ENCODE measurements at places on chromosomes 3 and 15.

DNA sequence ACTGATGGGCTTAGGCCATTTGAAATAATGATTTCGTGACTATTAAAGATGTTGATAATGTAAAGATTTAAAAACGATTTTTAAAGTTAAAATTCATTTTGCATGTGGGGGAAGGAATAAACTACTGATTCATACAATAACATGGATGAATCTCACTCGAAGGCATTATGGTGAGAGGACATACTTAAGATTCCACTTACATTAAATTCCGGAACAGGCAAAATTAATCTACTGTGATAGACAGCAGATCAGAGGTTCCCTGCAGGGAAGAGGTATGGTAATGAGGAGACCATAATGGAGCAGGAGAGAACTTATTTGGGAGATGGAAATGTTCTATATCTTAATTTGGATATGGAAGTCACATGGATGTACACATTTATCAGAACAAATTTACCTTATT lies 28.4 kb upstream of the RAB6B start:
- DNase-seq, result no peak

DNA sequence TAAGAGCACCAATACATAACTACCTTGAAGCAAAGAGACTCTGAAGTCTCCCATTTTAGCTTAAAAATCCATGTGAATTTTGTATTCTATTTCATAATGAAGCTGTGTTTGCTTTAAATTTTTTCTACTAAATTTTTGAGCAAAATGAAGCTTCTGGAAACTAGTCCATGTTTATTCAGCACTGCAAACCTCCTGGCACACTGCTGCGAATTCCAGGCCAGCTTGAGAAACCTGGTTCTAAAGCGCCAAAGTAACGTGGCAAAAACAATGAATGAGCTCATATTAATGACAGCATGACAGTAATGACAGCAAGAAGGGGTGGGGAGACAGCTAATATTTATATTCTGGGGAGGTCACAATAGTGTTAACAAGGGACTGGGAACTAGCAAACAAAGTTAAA lies 25.7 kb downstream of the CEP152 start:
- no peak for DNase-seq

- DNase-seq, result no peak
Measured at GRCh38 chr15:94021621-94022320, 209.6 kb upstream of the MCTP2 start.

DNA sequence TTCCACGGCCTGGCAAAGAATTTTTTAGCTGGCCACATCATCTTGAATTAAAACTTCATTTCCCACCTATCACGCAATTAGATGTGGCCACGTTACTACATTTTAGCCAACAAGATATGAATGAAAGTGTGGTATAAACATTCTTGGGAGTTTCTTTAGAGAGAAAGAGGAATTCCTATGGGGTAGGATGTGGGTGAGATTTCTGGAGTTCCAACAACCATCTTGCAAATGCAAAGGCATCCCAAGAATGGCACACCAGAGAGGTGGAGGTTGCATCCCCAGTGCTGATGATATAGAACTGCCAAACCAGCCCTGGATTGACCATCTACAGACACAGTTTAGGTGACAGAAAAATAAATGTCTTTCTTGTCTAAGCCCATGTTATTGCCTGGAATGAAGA lies 66.3 kb upstream of the AKAP13 start:
- no peak for DNase-seq

DNA sequence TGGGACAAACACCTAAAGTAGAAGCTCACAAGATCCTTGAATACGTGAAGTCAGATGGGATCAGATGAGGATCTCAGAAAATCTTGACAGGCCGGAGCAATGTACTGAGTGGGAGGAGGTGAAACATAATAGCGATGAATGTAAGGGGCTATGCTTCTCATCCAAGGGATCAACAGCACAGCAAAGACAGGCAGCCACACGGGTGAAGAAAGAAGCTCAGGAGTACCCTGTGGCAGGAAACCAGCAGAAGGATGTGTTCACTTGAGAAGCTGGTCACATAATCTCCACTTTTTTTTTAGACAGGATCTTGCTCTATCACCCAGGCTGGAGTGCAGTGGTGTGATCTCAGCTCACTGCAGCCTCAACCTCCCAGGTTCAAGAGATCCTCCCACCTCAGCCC lies 92.4 kb downstream of the MEGF11 start:
- DNase-seq, result no peak

- DNase-seq, result no peak
Measured at GRCh38 chr3:31161889-31162288, 267.4 kb upstream of the GADL1 start.

DNA sequence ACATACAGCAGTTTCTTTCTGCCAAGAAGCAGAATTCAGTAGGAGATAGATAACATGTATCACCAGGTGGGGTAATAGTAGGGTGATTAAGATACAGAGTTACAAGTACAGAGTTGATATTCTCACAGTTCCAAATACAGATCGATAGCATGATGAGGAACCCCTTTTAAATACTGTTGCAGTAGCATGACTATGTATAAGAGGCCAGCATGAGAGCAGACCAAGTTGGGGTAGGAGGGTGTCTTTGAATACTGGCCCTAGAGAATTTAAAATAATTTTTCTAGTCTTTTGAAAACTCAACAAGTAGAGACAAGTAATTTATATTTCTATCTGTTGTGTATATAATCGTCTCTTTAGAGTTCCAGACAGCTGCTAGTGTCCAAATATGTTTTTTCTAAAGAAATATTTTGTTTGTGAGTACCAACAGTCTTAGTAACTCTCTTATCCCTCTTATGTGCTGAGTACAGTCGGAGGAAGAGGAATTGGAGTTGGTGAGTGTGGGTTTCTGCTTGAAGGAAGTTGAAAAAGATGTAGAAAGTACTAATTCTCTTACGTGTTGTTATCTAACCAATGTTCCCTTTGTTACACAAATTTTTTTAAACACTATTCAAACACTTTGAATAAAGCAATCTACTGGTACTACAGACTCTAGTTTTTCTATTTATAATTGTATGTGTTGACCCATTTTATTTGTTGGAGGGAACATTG lies 30.2 kb downstream of the LYSMD4 start:
- DNase-seq, result no peak

- DNase-seq, result no peak
Measured at GRCh38 chr3:4395448-4395847, 71.6 kb downstream of the SUMF1 start.

GRCh38 chr3:53082736-53083135 lies 36.9 kb upstream of the SFMBT1 start:
- DNase-seq, result no peak

GRCh38 chr3:27644941-27645340 lies 77.2 kb downstream of the EOMES start:
- no peak for DNase-seq

- DNase-seq, result no peak
Measured at GRCh38 chr3:12205171-12205570, 46.5 kb upstream of the TIMP4 start.

DNA sequence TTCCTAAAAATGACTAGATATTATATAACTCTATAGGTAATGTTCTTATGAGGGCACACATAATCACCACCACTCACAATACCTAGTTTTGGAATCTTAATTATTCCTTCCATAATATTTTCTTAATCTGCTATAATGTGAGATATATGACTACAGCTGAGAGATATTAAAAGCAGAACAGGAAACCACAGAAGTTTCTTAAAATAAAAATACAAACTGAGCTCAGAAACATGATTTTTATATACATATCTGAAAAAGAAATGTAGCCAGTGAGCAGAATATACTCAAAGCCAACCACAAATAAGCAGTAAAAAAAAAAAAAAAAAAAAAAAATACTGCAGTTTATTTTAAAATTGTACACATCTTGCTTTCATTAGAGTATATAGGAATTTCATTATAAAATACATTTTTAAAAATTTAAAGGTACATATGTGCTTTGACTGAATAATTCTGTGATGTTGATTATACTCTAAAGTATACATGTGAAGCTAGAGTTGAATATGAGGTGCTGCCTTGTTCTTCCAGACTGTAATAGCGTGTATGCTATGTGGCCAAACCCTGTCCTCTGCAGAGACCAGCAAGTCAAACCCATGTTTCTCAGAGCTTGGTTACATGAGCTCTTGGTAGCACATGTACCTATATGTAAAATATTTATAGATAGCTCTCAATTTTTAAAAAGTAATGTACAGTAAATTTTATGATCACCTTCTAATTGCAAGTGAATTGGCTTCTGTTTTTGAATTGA lies 175.0 kb downstream of the UBE2E2 start:
- no peak for DNase-seq

- DNase-seq, result no peak
Measured at GRCh38 chr3:182440101-182440500, 353.2 kb upstream of the ATP11B start.

GRCh38 chr15:98230975-98231374 lies 270.5 kb downstream of the ARRDC4 start:
- DNase-seq, result no peak

GRCh38 chr3:59143447-59143846 lies 93.6 kb upstream of the CFAP20DC start:
- no peak for DNase-seq

- no peak for DNase-seq
Measured at GRCh38 chr3:102512734-102513504, 78.1 kb downstream of the ZPLD1 start.

- DNase-seq, result no peak
Measured at GRCh38 chr3:46565607-46566039, 479 bp downstream of the LRRC2 start.

DNA sequence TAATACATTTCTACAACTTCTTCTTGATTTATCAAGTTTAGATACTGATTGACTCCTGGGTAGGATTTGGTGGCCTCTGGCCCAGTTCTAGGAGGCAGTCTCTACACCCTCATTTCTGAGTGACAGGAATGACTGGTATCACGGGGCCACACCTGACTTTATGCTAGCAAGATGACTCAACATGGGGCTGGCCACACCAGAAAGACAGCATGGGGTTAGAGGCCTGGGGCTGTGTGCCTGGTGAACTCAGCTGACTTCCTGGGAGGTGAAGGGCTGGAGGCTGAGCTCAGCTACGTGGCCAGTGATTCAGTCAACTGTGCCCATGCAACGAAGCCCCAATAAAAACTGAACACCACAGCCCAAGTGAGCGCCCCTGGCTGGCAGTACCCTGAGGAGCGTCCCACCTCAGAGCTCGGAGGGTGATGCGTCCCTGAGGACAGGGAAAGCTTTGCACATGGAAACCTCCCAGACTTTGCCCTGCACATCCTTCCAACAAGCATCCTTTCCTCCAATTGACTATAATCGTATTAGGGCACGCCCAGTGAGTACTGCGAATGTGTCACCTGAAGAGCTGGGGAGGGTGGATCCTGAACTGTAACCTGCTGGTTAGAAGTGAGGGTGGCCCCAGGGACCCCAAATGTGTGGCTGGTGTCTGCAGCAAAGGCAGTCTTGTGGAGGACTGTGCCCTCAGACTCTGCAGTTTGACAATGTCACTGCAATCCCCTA lies 57.2 kb downstream of the NIPA2 start:
- no peak for DNase-seq

DNA sequence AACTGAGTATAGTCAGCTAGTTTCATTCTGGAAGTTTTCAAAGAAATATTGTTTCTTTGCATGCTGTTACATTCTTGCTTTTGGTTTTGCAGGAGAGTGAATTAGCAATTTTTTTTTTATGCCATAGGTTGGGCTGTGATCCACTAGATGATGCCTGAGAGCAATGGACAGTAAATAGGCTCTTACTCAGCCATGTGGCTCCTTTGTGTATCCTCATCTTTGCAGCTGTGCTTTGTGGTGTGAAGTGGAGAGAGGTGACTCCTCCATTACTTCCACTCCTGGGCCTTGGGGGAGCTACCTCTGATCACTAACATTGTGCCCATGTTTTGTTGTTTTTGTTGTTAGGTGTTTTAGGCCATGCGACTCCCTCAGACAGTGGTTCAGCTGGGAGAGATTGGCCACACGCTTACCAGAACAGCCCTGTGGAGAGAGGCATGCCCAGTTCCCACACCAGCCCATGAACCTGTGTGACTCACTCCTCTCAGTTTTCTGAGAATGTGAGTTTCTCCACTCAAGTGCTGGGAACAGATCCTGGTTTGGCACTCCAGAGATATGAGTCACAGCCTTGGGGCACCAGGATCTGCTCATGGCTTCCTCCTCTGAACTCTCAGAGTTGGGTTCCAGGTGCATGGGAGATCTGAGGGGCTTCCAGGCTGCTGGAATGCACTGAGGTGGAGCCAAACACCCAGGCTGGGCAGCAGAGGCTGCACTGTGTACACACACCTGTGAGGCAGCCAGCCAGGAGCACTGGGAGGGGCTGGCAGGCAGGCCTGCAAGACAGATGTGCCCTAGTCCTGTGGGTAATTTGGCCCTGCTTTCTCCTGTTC lies 785.3 kb downstream of the ROBO2 start:
- peak; percentile 15 for DNase-seq

- DNase-seq, result peak; percentile 37
Measured at GRCh38 chr3:179321668-179322285, 1.1 kb upstream of the ZNF639 start.

- DNase-seq, result no peak
Measured at GRCh38 chr3:11457135-11457534, 184.9 kb downstream of the ATG7 start.

GRCh38 chr15:90234096-90234988 lies at the start of gene GDPGP1:
GDPGP1 (plus strand) TSS chr15:90234209; CDS start chr15:90240909, 6,700 bp downstream.
- no peak for DNase-seq

DNA sequence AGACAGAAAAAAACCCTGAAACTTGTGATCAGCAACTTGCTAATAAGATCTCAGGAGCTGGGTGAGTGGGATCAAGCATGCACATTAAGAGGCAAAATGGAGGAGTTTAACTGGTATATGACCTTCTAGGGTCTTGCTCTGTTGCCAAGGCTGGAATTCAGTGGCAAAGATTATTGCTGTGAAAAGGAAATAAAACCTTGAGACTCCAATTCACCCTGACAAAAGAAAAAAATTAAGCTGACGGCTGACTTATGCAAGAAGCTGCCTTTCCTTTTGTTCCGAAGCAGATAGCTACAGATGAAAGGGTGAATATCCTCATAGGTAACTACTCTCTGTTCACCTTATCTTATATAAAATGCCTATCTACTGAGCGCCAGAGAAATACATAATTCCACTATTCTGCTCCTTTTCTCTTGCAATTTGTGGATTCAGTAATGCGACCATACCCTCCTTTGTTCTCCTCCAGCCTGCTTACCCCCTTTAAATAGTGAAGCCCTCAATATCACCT lies 68.9 kb downstream of the HERC1 start:
- DNase-seq, result no peak

GRCh38 chr3:43499256-43499655 lies 122.6 kb downstream of the ANO10 start:
- DNase-seq, result no peak
